ENCODE measurements at places on chromosomes 1 and 21.

- DNase-seq = no peak
These were observed 511.2 kb downstream of the USP25 start for GRCh38 chr21:16241016-16241415.

GRCh38 chr1:57307392-57308170 is 116.3 kb downstream of the DAB1 start:
- no peak for DNase-seq

DNA sequence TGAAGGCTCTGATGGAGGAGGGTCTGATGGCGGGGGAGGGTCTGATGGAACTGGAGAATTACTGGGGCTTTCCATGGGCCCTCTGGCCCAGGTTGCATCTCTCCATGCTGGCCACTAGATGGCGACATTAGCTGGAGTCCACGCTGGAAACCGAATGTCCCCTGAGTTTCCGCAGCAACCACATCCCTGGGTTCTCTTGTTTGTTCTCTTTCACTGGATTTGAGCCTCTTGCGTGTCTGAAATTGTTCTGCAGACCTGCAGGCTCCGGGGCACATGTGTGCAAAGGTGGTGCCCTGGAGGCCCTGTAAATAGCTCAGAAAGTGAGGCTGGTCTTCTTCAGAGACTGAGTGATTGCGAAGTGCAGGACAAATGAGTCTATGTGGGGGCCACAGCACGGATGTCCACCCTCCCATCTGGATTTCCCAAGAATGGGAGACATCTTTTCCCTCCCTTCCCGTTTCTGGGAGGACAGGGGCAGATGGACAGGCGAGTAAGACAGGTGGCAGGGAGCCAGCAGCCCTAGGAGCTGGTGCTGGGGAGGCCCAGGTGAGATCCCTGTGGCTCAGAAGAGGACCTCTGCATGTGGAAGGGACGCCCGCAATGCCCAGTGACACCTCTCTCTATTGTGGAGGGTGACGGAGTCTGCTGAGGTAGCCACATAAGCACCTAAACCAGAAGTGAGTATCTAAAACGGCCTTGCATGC is 73.2 kb upstream of the ABCG1 start:
- DNase-seq = no peak

- DNase-seq = no peak
These were observed 66.7 kb downstream of the TEX35 start for GRCh38 chr1:178579562-178579961.

DNA sequence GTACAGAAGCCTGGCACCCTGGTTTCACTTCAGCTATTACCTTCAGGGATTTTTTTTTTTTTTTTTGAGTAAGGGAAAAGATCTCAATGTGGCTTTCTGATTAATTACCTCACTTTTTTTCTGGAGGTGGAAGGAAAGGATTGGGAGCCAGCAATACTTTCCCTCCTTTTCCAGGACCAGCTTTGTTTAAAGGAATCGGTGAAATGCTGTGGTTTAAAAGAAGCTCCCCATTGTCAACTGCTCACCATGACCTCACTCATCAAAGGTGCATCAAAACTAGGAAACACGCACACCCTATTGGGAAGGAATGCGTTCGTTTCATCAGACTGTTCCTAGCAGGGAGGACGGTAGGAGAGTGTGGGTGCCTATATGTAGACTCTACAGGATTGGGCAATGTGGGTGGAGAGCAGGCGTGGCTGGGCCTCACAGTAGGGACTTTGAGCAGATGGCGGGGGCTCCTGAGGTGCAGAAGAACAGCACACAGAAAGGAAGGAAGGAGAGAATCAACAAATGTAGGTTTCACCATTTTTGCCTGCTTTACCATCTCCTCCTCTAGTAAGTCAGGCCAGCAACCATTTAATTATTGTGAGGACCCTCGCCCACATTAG is 13.0 kb downstream of the PHGDH start:
- no peak for DNase-seq

GRCh38 chr21:42007356-42007940 is 2.7 kb downstream of the ZBTB21 start:
- no peak for DNase-seq

DNA sequence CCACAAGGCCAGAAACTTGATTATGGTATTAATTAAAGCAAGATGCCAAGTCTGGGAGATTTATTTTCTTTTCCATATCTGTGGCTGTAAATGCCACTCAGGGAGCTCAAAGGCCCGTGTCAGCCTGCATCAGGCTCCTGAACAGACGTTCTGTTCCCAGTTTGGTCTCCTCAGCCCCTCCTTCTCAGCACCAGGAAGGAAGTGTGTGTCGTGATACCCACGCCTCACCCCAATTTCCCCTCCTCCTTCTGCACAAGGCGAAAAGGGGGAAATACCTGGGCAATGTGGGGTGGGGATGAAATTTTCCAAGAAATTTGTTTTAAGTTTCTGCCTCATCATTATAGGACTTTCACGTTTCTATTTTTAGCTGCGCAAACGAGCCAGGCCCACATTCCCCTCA is 112.0 kb downstream of the SYF2 start:
- DNase-seq = no peak

GRCh38 chr1:20530901-20531300 is 21.5 kb upstream of the FAM43B start:
- DNase-seq = no peak

DNA sequence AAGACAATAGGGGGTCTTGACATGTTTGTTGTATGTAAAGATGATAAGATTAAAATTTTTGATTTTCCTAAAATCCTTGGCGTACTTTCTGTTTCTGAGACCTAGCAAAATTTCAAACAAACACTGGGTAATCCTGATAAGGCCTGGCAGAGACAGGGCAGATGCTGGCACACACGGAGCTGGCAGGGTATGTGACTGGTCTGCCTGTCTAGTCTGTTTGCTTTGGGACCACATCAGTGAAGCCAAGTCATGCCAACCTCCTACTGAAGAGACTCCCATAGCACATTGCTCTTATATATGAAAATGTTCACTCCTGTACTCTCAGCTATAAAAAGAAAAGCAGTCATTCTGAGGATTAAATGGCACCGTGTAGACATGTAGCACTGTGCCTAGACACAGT is 14.1 kb downstream of the TOR3A start:
- no peak for DNase-seq
